ENCODE measurements at places on chromosomes 4 and X.

DNA sequence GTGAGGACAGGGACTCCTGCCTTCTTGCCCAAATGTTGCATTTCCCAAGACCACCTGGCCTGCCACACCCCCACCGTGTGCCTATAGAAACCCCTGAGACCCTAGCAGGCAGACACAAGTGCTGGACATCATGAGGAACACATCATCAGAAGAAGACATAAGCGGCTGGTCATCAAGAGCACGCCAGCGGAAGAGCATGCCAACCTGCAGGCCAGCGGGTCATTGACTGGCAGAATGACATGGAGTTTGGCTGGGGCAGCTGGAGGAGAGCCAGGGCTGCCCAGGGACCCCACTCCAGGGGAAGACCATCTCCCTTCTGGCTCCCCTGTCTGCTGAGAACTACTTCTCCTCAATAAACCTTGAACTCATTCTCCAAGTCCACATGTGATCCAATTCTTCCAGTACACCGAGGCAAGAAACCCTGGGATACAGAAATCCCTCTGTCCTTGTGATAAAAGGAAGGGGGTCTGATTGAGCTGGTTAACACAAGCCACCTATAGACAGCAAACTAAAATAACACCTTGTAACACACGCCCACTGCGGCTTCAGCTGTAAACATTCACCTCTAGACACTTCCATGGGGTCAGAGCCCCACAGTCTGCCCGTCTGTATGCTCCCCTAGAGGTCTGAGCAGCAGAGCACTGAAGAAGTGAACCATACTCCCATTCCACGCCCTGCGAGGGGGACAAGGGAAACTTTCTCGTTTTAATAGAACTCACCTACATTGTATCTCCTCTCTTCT lies 164.8 kb upstream of the EMCN start:
- DNase-seq = no peak

GRCh38 chrX:49237060-49237459 lies 1.8 kb downstream of the CCDC22 start:
- no peak for DNase-seq

- no peak for DNase-seq
Measured at GRCh38 chr4:90219822-90220221, 92.6 kb downstream of the CCSER1 start.

DNA sequence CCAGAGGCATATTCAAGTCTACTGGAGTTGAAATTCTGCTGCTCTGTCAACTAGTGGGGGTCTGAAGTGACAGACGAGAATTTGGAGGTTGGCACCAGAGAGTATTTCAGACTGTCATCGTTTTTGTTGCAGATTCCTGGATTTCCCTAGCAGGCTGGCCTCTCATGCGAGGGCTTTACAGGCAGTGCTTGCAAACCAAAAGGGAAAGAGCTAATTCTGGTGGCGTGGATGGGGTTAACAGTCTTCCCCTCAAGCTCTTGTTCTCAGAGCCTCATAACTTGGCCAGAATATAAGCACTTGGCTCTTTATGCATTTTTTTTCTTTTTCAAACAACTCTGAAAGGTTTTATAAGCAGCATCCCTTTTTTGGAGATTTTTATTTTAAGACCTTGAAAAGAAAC lies at the start of gene SPARCL1:
TSS of gene SPARCL1 (minus strand) at position 190 of the 400 bp plus-strand sequence. CDS start 29,802 bp downstream, outside the sequence.
- DNase-seq = peak; percentile 21

- DNase-seq = no peak
Measured at GRCh38 chr4:110808351-110808878, 185.5 kb upstream of the PITX2 start.

GRCh38 chr4:126221717-126222340 lies 907.1 kb downstream of the FAT4 start:
- DNase-seq = no peak

DNA sequence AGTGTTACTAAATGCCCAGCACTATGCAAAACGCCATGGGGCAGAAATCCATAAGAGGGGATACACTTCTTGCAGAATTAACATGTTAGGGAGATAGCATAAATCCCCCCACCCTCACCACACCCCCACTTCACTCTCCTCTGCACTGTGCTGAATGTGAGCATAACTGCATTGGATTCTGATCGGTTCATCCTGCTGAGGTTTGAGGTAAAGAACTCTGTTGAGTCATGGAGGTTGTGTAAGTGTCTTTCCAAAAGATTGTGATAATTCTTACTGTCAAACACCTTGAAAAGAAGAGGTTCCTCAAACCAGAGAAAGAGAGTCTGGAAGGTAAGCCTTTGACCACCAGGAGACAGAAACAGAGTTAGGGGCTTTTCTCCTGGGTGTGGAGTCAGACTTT lies 43.6 kb downstream of the RBM47 start:
- no peak for DNase-seq

- DNase-seq = peak; percentile 71
Measured at GRCh38 chrX:130120746-130121504, 10.6 kb upstream of the ELF4 start.

- DNase-seq = no peak
Measured at GRCh38 chr4:102641793-102642192, 119.0 kb downstream of the MANBA start.

GRCh38 chr4:3017504-3017903 lies 54.1 kb downstream of the GRK4 start:
- DNase-seq = no peak

DNA sequence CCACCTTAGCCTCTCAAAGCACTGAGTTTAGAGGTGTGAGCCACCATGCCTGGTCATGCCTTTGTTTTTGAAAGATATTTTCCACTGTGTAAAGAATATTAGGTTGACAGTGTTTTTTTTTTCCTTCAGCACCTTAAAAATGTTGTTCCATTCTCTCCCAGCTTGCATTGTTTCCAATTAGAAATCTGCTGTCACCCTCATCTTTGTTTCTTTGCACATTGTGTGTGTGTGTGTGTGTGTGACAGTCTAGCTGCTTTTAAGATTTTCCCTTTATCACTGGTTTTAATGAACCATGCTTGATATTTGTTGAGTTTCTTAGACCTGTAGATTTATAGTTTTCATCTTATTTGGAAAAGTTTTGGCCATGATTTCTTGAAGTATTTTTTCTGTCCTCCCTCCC lies 79.0 kb upstream of the NKX1-1 start:
- DNase-seq = no peak

DNA sequence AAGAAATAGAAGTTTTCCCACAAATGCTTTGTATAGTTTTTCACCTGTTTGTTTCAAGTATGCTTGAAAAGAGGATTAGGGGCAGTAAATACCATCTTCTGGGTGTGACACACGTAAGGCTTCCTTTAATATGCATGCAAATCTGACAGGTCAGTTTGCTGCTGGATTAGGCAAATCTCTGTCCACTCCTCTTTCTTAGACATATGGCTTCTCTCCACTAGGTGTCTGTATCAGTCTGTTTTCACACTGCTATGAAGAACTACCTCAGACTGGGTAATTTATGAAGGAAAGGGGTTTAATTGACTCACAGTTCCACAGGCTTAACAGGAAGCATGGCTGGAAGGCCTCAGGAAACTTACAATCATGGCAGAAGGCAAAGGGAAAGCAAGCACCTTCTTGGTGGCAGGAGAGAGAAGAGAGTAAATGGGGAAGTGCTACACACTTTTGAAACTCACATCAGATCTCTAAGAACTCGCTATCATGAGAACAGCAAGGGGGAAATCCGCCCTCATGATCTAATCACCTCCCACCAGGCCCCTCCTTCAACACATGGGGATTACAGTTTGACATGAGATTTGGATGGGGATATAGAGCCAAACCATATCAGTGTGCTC lies 66.9 kb downstream of the TAB3 start:
- DNase-seq = no peak

DNA sequence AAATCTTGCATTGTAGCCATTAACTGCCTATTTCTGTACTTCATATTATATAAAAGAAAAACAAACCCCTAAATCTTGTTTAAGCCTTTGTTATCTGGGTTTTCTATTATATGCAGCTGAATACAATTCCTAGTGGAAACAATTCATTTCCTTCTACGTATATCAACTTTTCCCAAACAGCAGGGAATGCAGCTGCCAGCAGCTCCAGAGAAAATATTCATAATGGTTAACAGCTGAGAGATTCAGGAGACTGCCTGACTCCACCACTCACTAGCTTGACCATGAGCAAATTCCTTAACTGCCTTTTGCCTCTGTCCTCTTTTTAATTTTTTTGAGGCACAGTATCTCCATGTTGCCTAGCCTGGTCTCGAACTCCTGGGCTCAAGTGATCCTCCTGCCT lies 146.2 kb downstream of the SPATA18 start:
- DNase-seq = no peak

DNA sequence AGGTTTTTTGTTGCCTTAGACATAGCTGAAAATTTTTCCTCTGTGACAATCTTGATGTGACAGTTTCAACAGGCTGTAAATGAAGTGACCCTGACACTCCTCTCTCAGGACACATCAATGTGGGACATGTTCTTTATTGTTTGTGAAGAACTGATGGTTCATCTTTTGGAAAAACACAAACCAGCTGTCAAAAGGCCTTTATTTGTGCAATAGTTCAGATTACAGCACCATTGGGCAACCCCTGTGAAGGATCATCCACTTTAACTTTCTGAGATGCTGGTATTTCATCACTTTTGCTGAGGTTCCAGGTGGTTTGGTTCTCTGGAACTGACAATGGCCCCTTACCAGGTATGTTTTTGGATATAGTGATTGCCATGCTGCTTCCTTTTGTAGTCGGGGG lies 40.3 kb downstream of the OSTC start:
- no peak for DNase-seq
